Sigmoid colon (tissue), 7 donors: ENCODE measurements at places on chromosomes 3 and 15.

- DNase-seq, result no peak
These were observed 39.0 kb downstream of the TAMM41 start for GRCh38 chr3:11807686-11808085.

DNA sequence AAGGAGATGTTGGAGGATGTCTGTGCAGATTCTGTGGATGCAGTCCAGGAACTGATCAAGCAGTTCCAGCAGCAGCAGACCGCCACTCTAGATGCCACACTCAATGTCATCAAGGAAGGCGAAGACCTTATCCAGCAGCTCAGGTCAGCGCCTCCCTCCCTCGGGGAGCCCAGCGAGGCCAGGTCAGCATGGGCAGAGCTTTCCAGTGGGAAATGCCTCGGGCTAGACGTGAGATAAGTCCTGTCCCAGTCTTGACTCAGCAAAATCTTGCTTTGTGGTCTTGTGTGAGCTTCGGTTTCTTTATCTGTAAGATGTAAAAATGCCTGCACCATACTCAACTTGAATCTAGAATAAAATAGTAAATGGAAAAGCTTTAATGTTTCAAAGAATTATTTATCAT lies 335.1 kb upstream of the UMPS start:
- no peak for DNase-seq

GRCh38 chr3:179164857-179165256 lies 16.7 kb downstream of the PIK3CA start:
- DNase-seq, result no peak

DNA sequence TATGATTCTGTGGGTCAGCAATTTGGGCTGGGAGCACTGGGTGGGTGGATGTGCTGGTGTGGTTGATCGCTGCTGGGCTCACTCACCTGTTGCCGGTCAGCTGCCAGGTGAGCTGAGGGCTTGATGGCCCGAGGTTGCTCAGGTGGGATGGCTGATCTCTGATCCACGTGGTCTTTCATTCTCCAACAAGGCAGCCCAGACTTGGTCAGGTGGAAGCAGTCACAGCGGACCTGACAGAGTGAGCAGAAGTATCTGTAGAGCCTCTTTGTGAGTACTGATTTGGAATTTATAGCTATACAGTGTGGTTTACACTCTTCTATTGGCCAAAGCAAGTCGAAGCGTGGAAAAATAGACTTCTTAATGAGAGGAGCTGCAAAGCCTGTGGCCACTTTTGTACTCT lies 97.2 kb upstream of the ADAMTSL3 start:
- DNase-seq, result no peak
